AG09309 (cell line): ENCODE measurements at places on chromosomes 5 and 9.

- DNase-seq = no peak
Measured at GRCh38 chr9:109456811-109457210, 41.3 kb downstream of the PTPN3 start.

- no peak for DNase-seq
Measured at GRCh38 chr5:105954341-105954740, 1716.4 kb downstream of the EFNA5 start.

DNA sequence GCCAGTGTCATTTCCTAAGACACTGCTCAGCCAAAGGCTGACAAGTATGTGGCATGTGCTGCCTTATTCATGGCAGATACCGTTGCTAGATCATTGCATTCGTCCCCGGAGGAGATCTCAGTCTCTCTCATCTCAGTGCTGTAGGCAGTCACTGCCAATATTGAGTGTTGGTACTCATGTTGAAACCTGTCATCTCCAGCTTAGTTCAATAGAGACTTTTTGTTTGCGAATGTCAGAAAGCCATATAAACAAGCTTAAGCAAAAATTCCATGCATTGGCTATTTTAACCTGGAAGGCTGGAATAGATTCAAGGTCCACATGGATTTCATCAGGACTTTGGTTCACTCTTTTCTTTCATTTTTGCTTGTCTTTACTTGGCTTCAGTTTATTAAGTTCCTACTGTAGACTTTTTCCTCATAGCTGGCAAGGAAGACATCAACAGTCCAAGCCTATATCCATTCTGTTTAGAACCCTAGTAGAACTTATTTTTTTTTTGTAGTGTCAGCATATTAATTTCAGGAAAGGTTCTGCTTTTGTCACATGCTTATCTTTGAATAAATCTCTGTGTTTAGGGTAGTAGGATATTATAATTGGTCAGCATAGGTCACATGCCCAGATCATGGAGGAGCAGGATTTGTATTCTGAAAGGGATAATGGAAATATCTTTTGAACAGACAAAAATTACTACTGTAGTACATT, 66.8 kb downstream of the FCHO2 start:
- DNase-seq = no peak

DNA sequence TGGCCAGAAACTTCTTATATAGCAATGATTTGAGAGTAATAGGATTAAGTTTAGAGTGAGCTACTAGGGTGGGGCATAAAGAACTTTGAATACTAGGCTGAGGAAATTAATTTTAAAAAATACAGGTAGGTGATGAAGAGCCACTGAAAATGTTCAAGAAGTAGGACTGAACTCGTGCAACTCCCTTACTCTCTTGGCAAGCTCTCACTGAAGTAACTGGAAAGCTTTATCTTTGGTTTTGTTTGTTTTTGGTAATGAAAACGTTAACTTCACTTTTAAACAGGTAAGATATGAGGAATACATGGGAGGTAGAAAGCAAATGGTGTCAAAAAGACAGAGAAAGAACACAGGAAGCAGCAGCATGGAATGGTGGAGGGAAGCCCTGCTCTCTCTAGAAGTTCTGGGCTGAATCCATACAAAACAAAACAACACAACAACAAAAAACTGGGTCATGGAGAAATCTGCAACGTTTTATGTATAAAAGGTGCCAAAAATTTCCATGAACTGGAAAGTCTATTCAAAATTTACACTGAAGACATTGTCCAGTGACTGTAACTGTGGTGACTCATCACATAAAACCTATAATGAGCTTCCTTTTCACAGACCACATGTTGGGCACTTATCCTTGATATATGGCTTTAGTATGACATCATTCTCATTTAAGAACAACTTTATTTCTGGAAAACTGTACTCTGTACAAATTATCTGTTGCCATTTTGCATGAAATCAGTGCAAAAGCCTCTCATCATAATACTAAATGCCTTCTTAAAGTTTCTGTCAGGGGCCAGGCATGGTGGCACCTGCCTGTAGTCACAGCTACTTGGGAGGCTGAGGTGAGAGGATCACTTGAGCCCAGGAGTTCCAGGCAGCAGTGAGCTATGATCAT, 91.2 kb upstream of the CHD1 start:
- peak; percentile 86 for DNase-seq

GRCh38 chr9:12695474-12695873, 2.3 kb downstream of the TYRP1 start:
- no peak for DNase-seq

- DNase-seq = no peak
Measured at GRCh38 chr5:388266-389196, 54.4 kb upstream of the EXOC3 start.

DNA sequence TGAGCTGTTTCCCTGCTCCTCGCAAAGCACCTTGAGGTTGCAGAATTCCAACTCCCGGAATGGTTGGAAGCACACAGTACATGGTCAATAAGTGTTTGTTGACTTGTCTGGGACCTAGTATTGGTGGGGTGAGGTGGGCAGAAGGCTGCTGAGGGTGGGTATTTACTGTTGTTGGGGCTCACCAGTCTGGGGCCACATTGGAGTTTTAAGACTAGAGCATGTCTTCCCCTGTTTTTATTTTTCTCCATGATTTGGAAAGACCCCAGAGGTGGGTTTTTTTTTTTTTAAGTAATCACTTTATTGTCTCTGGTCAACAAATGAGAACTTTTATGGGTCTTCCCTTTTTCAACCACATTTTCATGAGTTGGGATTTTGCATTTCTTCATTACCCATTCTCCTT, 55.1 kb downstream of the IRF1 start:
- no peak for DNase-seq

- DNase-seq = no peak
Measured at GRCh38 chr9:38641985-38642864, 21.8 kb upstream of the ANKRD18A start.

- DNase-seq = no peak
Measured at GRCh38 chr9:137750566-137750965, 127.0 kb upstream of the CACNA1B start.

DNA sequence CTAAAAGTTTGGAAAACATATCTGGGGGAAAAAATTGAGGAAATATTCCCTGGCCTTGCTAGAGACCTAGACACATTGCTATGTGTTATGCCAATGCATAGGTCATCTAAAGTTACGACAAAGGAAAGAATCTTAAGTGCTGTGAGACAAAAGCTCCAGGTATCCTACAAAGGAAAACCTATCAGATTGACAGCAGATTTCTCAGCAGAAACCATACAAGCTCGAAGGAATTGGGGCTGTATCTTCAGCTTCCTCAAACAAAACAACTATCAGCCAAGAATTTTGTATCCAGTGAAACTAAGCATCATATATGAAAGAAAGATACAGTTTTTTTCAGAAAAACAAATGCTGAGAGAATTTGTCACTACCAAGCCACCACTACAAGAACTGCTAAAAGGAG, 234.4 kb downstream of the CDH18 start:
- DNase-seq = no peak

GRCh38 chr9:91948597-91949391, 1.2 kb downstream of the ROR2 start:
- no peak for DNase-seq

- DNase-seq = no peak
Measured at GRCh38 chr9:3873818-3874217, 348.0 kb upstream of the RFX3 start.

DNA sequence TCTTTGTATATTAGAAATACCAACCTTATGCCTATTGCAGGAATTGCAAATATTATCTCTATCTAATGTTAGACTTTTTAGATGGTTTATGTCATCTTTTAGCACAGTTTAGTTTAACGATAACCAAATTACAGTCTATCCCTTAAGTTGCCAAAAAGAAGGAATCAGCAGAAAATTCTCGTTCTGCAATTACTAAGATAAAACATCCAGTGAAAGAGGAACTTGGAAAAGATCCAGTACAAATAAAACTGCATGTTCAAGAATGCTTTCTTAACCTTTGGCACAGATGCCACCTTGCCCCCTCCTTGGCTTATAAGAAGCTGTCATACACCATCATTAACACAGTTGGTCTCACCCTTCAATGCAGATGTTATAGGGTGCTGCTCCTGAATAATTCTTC, 124.0 kb downstream of the SEMA5A start:
- no peak for DNase-seq

- DNase-seq = peak; percentile 85
Measured at GRCh38 chr5:111929867-111930266, 172.9 kb upstream of the NREP start.

GRCh38 chr5:126456217-126456820, 33.1 kb downstream of the GRAMD2B start:
- no peak for DNase-seq

- DNase-seq = no peak
Measured at GRCh38 chr5:84725946-84726570, 341.4 kb upstream of the EDIL3 start.
